ENCODE measurements at places on chromosomes 3 and 15.

GRCh38 chr3:109136523-109136922 is at the start of gene C3orf85:
Gene C3orf85 (plus strand): TSS chr3:109136719. CDS start chr3:109136848, 129 bp downstream.
- DNase-seq, result no peak

DNA sequence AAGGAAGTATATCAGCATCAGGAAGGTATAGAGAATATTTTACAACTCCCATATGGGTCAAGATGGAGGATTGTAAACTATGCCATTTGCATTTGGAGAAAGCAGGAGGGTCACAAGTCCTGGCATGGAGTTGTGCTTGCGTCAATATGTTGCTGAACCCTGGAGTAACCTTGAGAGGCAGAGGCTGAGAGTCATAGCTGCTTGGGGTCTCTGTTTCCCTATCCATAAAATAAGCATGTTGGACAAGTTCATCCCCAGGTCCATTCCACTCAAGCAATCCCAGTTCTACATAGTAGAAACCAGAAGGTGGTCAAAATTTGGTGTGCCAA is 273.6 kb downstream of the MECOM start:
- no peak for DNase-seq

GRCh38 chr3:183909030-183909600 is 24.4 kb upstream of the PARL start:
- DNase-seq, result no peak

- DNase-seq, result no peak
Measured at GRCh38 chr15:100689131-100689899, 86.9 kb downstream of the ASB7 start.

GRCh38 chr3:20185331-20185678 is 701 bp downstream of the SGO1 start:
- no peak for DNase-seq

DNA sequence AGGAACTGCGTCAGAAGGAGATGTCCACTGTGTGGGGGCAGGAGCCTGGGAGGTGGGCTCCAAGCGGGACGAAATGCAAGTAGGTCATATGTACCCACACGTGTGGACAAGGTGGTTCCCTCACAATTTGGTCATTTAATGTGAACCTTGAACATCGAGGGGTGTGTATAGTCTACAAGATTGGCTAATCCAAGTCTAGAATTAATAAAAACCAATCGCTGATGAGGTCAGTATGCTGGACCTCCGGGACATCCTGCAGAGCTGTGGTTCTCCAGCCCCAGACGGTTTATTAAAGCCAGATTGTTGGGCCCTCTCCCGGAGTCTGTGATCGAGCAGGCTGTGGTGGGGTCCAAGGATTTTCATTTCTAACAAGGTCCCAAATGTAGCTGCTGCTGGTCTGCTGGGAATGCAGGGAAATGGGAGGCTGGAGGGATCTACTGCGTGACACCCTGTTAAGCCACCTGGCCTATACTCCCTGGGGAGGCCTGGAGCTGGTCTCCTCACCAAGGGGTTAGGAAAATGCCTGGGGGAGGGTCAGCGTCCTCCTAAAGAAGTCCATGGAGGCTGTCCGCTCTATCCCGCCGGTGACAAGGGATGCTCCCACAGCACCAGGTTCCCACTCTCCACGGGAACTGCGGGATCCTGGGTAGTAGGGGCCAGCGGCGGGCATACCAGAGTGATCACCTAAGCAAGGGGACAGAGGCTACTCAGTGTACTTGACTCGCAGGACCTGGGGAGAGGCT is 25.1 kb downstream of the PCSK6 start:
- DNase-seq, result no peak

DNA sequence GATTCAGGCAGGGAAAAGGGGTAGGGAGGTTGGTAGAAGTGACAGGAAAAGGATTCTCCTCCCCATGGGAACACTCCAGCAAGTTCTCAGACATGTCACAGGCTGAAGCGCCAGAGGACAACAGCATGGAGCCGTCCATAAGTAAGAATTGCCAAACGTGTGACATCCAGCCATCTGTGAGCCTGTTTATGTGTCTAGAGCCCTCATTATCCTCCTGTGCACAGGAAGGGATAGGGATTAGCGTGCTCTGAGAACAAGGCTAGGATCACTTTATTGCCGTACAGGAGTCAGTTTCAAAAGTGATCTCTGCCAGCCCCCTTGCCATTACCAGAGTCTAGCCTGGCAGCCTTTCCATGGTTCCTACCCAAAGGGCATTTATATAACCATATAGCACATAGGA is 549.5 kb downstream of the NTRK3 start:
- DNase-seq, result no peak

GRCh38 chr15:85415783-85416182 is 35.4 kb downstream of the AKAP13 start:
- no peak for DNase-seq

DNA sequence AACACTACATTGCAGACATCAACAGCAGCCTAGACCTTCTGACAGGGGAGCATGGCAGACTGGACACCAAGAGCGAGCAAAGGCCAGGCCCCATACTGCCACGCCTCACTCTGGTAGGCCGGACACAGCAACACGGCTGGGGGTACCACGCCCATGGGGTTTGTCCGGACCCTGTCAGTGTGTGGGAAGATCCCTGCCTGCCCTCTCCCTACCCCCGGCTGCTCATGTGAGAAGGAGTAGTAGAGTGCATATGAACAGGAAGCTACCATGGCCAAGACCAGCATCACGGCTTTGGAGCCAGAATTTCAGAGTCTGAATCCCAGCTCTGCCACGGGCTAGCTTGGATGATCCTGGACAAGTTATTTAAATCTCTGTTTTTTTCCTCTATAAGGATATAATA is 27.9 kb downstream of the ALDH1L1 start:
- no peak for DNase-seq

DNA sequence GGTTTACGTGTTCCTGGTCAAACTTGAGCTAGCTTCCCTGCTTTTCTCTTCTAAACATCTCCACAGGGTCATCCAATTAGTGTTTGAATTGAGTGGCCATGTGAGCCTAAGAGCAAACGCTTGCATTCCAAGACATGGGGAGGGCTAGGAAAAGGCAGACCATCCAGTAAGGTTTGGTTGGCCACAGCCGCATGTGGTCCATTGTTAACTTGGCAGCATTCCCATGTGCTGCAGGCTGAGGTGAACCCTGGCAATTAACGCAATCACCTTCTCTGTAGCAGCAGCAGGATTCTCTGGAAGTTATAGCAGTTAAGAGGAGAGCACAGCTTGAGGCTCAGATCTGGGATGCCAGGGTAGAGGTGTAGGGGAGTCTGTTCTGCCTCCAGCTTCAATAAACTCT is 502.2 kb upstream of the LMCD1 start:
- DNase-seq, result no peak

GRCh38 chr3:109224333-109224732 is 87.8 kb downstream of the C3orf85 start:
- DNase-seq, result no peak

GRCh38 chr15:90742087-90742486 is 24.9 kb downstream of the BLM start:
- no peak for DNase-seq

GRCh38 chr3:12902181-12902999 is 61.0 kb upstream of the RPL32 start:
- no peak for DNase-seq

GRCh38 chr3:115280506-115280905 is 133.4 kb upstream of the ZBTB20 start:
- DNase-seq, result no peak

- no peak for DNase-seq
Measured at GRCh38 chr3:26653811-26654425, 31.3 kb downstream of the LRRC3B start.

DNA sequence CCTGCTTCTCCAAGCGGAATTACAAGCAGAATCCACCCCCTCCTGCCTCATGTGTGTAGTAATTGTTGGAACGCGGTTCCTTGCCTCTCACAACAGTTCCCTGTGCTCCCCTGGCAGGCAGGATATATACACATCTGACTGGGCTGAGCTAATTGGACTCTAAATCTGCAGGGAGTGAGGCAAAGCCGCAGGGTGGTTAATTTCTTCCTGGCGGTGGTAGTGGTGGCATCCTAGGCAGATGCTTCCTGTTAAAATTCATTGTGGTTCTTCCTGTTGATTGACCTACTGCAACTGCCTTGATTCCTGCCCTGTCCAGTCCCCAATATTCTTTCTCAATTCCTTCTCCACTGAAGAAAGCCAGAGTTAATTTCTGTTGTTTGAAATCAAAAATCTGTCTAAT is 202.9 kb upstream of the PROK2 start:
- DNase-seq, result peak; percentile 20

- peak; percentile 58 for DNase-seq
Measured at GRCh38 chr3:70726961-70727360, 414.5 kb upstream of the MDFIC2 start.

GRCh38 chr3:175274474-175275218 is 415.5 kb downstream of the NAALADL2 start:
- no peak for DNase-seq

DNA sequence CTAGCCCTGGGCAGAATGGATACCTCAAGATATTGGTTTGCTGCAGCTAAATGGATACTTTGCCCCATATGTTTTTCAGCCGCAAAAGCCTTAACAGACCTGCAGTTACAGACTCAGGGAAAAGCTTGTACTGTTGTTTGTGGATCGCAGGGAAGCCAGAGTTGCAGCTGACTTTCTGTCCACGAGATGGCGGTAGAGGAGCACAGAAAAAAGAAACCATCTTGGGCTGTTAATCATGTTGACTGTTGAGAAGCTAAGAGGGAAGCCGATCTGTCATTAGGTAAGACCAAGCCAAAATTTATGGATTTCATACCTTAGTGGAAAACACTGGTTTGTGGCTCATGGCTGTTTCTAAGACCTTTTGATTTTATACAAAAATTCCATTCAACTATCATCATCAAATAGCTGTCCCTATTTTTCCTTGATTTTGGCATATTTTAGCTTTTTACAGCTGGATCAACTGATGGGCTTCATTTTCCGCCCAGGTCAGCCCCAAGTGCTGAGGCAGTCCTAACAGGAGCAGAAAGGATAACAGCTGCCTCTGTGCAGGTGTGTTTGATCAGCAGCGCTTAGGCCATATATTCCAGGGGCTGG is 205.7 kb upstream of the ZPLD1 start:
- DNase-seq, result peak; percentile 19

DNA sequence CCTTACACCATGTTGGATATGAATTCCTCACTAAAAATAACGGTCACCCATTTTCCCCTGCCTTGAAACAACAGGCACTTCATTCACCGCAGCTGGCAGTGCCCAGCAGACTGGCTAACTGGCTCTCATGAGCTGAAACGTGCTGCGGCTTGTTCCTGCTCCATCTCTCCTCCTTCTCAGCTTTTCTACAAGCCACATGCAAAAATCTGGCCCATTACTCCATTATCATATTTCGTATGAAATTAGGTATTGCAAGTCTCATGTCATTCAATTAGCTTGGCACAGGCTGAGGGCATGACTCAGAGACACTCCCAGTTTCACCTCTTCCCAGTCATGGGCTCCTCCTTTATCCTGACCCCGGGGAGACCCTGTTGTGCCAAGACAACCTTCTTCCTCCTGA is 60.0 kb downstream of the MAGEF1 start:
- no peak for DNase-seq

DNA sequence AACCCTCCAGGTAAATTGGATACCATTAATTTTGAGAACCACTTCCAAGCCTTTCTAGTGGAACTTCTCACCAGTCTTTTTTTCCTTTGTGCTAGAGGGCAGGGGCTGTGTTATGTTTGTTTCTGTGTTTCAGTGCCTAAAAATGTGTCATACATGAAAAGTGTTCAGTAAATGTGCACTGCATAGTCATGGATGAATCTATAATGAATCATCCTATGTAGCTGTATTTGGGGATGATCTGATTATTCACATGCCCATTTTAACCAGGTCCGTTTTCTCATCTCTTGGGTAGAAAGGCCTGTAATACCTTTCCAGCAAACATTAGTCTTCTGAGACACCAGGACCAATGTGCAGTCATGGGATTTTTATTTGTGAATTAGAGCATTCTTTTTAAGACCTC is 583.0 kb upstream of the GOLIM4 start:
- DNase-seq, result no peak

DNA sequence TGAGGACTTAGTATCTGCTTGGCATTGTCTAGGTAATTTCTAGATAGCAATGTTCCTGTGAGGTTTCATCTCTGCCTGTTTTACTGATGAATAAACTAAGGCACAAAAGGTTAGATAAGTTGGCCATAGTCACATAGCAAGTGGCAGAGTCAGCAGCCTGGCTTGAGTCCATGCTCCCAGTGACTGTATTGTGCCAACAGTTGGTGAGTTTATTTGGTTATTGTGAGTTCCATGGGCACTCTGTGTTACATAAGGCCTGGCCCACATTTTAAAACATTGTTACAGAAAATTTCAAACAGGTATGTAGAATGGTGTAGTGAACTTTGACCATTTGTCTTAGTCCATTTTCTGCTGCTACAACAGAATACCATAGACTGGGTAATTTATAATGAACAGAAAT is 15.2 kb downstream of the MCM2 start:
- no peak for DNase-seq

GRCh38 chr3:142902356-142902755 is 13.5 kb upstream of the PCOLCE2 start:
- no peak for DNase-seq

GRCh38 chr3:180223268-180223667 is 186.5 kb upstream of the PEX5L start:
- DNase-seq, result no peak

- no peak for DNase-seq
Measured at GRCh38 chr15:49135342-49135857, 20.0 kb downstream of the COPS2 start.

- DNase-seq, result peak; percentile 68
Measured at GRCh38 chr3:5194801-5195509, 7.4 kb downstream of the EDEM1 start.

GRCh38 chr15:92006186-92007028 is 152.9 kb downstream of the SLCO3A1 start:
- DNase-seq, result no peak

DNA sequence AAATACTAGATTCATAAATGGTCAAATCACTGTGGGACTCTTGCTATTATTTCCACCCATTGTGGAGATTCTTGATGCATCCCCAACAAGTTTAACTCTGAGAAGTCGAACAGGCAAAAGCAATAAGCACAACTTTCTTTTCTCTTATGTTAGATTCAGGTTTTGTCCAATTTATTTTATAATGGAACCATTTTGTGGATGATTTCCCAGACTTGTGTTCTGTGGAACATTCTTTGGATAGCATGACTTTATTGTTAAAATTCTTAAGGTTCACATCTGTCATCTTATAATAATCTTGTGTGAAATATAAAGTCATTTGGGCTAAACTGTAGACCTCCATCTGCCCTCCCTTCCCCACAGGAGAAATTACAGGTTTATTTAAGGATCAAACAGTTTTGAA is 213.7 kb downstream of the LPP start:
- DNase-seq, result no peak

DNA sequence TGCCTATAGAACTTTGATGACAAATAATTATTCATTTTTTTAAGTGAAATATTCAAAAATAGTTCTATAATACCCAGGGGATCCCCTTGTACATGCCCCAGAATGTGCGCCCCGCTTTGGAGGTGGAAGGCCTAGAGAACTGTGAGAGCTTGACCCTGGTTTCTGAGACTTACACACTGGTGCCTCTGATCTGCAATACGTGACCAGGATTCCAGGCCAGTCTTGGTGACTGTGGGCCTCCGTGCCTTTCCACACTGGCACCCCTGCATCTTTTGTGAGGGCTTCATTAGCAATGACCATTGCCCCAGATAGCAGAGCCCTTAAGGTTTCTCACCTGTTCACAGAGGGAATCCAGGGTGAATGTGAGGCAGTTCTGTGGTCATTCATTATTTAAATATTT is 44.0 kb downstream of the CLSTN2 start:
- DNase-seq, result no peak
